ENCODE measurements at places on chromosomes 1 and 21. TPM values are rescaled to one million over a fixed set of nuclear protein-coding genes. Genes with fewer than 3 reads are reported as not detected.

ETV3L gene
- not detected for total RNA-seq

PARS2 gene
- 2.0 TPM for total RNA-seq

PPM1J gene
- total RNA-seq, result 1.9 TPM

OLFML3 gene
- total RNA-seq, result 0.36 TPM

CHI3L1 gene
- 2.9 TPM for total RNA-seq

SLFNL1 gene
- 0.27 TPM for total RNA-seq

SETDB1 gene
- 39.6 TPM for total RNA-seq

KCND3 gene
- total RNA-seq, result not detected

LCE1F gene
- not detected for total RNA-seq

VWA1 gene
- 1.3 TPM for total RNA-seq

RGS4 gene
- 418 TPM for total RNA-seq

FDPS gene
- 487 TPM for total RNA-seq

TEX38 gene
- not detected for total RNA-seq

OR2T2 gene
- not detected for total RNA-seq

ARMH1 gene
- total RNA-seq, result not detected
